ENCODE measurements at places on chromosomes 7 and 10.

DNA sequence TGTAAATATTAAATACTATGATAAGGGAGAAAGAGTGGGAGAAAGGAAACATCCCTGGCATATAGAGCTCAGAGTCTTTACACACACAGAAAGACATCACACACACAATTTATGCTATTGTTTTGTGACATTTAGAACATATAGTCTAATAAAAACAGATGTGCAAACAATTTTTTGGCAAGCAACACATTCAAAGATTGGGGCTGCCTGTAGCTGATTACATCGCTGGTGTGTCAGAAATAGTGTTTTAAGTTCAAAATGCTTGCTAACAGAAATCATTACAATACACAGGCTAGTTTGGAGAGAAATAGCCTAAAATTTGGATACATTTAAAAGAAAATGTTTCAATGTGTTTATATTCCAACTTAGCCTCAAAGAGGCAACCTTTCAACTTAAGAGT is 256.7 kb upstream of the NPVF start:
- DNase-seq: no peak

DNA sequence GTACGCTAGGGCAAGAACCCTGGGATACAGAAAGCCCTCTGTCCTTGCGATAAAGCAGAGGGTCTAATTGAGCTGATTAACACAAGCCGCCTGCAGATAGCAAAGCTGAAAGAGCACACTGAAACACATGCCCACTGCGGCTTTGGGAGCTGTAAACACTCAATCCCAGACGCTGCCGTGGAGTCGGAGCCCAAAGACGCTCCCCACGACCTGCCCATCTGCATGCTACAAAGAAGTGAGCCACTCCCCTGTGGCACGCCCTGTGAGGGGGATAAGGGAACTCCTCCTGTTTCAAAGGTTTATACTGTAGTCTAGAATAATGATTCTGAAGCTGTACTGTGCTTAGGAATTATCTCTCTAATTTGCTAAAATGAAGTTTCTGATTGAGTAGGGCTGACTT is 985.6 kb upstream of the GHITM start:
- no peak for DNase-seq

- no peak for DNase-seq
Observed at GRCh38 chr10:121418126-121418777, 180.0 kb downstream of the FGFR2 start.

DNA sequence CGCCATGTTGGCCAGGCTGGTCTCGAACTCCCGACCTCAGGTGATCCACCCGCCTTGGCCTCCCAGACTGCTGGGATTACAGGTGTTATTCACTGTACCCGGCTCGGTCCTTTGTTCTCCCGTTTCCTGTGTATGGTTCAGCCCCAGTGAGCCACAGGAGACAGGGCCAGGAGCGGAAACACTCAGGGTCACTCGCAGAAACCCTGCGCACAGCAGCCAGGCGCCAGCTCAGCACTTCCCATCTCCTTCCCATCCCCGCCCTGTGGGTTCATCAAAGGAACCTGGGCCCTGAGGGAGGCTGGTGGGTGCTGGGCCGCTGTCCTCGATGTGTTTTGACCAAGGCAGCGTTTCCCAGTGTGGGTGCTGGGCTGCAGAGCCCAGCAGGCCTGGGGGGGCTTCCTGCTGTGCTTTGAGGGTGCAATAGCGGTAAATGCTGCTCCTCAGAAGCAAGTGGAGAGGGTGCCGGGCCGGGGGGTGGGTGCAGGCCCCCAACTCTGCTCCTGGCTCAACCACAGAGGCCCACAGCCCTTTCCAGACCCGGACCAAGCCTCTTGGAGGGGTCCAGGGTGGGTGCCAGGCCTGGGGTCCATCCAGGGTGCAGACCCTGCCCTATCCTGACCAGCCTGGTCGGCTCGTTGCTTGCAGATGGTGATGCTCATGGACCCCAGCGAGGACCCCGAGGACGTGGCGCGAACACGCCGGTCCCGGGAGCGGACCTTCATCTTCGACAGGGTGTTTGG is 15.3 kb upstream of the CHST12 start:
- DNase-seq: no peak

DNA sequence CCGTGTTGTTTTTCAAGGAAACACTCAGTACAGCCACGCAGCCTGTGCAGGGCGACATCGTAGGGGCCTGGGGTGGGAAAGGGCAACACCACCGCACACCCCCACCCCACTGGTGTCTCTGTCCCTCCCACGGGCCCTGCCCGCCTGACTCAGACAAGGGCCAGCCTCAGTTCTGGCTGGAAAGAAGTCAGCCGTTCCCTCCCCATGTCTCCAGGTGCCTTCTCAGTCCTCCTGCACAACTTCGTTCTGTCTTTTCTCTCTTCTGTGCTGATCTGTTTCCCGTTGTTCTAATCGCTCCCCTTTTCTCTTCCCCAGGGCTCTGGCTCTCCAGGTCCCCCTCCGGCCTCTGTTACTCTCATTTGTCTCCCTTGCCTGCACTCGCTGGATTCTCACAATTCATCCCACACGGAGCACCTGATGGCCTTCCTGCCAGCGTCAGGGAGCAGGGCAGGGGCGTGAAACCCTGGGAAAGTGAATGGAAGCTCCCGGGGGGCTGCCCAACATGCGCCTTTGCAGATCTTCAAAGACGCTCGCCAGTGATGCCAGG is 97.7 kb downstream of the WDR37 start:
- DNase-seq: no peak

- no peak for DNase-seq
Observed at GRCh38 chr10:62437696-62438095, 63.5 kb downstream of the ZNF365 start.

DNA sequence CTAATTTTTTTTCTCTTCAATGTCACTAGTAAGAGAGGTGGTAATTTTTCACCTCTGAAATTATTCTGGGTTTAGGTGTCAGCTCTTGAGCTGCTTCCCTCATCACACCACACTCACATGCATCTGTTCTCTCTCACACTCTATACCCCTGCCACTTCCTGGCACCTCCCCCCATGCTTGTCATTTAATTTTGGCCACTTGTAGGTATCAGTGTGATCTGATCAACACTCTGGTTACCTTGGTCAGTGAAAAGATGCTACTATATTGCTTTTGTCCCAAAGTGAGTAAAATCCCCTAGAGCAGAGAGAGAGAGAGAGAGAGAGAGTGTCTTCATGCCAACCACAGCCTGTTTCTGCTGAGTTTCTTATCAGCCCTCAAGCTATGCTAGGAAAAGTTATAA is 42.5 kb downstream of the STK17A start:
- DNase-seq: no peak

DNA sequence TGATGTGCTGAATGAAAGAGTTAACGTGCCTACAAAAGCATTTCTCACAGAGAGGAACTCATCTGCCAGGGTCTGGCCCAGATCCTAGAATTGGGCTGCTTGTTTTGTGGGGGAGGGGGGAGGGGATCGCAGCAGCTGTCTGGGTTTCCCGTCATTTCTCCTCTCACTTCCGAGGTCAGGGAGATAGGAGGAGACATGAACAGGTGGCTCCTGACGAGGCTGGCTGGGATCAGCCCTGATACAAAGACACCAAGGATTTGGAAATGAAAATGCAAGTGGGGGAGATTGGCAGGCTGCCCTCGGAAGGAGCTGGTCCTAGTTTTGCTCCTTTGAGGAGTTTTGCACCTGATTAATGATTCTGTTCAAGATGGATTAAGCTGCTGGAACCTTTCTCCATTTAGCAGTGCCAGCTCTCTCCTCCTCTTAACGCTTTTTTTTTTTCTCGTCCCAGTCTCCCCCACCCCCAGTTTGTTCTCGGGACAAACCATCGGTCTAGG is 86.8 kb upstream of the KMT2C start:
- no peak for DNase-seq

- no peak for DNase-seq
Observed at GRCh38 chr7:99499371-99499720, 735 bp downstream of the ZNF394 start.

GRCh38 chr7:155407799-155408198 is 50.1 kb upstream of the EN2 start:
- no peak for DNase-seq

DNA sequence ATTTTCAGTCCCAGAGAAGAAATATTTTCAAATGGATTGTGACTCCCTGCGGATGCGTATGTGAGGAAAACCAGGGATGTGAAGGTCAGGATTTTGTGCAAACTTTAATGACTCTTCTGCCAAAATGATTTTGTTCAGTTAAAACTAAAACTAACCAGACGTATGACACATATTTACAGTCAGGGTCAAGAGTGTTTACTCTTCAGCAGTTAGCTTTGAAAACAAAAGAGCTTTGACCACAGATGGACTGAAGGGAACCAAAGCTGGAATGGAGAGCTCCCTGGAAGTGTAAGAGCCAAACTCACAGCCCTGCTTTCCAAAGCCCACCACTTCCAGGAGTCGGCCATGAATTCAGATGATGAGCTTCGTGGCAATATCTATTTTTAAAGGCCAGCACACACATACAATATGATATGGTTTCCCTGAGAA is 15.5 kb downstream of the SVIL start:
- DNase-seq: no peak

GRCh38 chr10:110641256-110641655 is 2.9 kb upstream of the RBM20 start:
- no peak for DNase-seq

DNA sequence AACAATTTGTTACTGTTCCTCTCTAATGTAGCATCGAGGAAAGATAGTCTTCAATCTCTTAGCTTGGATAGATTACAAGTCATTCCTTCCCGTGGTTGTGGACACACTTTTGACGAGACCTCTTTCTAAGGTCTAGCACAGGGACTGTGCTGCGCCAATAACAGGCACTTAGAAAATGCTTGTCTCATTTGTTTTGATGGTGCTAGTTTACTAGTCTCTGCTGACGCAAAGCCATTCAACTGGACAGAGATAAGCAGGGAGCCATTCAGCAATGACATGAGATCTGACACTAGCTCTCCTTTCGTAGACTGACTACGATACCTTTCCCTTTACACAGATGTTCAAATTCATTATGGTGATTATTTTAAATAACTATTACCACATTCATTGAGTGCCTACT is 6.4 kb upstream of the JAZF1 start:
- no peak for DNase-seq

DNA sequence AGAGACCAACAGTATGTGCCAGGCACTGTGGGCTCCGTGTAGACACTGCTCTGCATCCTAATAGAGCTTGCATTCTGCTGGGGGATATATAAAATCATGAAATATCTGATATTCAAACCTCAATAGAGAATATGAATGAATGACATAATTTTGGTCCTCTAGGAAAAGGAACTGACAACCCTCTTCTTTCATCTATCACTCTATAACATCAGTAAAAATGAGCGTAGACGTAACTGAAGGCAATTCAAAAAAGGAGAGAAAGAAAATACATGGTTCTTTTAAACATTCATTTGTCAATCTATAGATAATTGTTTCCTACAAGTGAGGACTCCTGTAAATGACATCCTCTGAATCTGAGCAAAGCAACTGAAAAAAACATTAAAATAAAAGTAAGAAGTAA is 607.4 kb upstream of the LRRN3 start:
- DNase-seq: no peak

- no peak for DNase-seq
Observed at GRCh38 chr10:122468926-122469781, 7.8 kb downstream of the HTRA1 start.

DNA sequence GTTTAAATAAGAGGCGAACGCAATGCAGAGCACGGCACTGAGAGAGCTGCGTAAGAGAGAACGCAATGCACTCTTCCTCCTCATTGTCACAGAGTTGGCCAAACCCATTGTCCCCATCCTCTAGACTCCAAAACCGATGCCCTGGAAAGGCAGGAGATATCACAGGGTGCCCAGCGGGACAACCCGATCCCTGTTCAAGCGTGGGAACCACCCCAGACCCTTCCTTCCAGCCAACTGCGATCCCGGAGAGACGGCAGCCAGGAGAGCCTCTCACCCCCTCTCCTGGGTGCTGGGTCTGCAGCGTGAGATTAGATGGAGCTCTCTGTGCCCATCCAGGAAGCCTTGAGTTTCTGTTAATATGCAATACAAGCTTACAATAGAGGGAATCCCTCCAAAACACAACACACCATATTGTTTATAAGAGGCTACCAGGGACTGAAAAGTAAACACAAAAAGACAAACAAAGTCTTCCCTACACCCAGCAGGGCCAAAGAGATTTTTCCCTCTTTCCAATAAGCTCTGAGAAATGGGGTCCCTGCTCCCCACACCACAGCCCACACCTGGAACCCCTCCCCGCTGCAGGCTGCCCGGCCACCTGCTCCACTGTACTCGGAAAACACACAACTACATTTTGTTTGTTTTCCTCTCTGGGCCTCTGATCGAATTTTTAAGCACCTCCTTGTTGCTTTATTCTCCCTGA is 187.6 kb downstream of the ADARB2 start:
- no peak for DNase-seq

- no peak for DNase-seq
Observed at GRCh38 chr10:104415526-104416165, 62.0 kb downstream of the CFAP58 start.

DNA sequence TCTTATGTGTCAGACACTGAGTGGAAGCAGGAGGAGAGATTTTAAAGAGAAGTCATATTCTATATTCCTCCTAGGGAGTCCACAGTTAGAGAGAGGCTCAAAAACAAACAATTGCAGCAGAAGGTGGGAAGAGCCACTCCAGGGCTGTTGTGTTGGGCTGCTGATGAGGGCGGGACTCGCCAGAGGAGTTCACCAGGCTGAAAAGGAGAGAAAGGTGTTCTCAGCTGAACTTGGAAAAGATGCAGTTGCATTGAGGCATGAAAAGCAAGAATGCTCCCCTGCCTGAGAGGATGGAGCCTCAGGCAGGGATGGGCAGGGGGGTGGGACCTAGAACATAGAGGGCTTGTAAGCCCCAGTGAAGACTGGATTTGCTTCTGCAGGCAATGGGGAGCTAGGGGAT is 324.2 kb downstream of the CXCL12 start:
- no peak for DNase-seq

GRCh38 chr10:84398696-84399095 is 70.3 kb downstream of the CCSER2 start:
- DNase-seq: no peak

GRCh38 chr7:32206987-32207386 is 136.8 kb upstream of the PDE1C start:
- DNase-seq: no peak

- DNase-seq: no peak
Observed at GRCh38 chr7:35019801-35020200, 17.5 kb downstream of the DPY19L1 start.

DNA sequence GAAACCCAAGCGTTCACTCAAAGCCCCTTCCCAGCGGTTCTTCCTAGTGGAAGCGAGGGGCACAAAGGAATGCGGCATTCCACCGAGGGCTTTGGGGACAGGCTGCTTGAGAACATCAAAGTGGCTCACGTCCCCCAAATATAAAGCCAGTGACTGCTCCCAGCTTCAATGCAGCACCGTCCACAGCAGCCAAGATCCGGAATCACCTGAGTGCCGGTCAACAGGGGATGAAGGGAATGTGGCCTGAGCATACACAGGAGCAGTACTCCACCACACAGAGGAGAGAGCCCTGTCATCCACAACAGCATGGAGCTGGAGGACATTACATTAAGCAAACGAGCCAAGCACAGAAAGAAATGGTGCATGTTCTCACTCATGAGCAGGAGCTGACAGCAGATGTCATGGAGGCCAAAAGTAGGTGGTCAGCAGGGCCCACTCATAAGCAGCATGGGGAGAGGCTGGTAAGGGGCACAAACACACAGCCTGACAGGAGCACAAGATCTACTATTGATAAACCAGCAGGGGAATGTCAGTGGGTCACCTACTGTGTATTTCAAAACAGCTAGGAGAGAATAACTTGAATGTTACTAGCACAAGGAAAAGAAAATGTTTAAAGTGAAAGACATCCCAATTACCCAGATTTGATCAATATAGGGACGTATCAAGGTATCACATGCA is 79.5 kb downstream of the DIP2C start:
- DNase-seq: no peak

Measured in stimulated activated CD4-positive, alpha-beta T cell treated with anti-CD3 and anti-CD28 coated beads, Interleukin-1b, Interleukin-23, amount 100 ng/mL, for 1 hour (primary cell).